ENCODE measurements at places on chromosomes 4 and X. TPM values are rescaled to one million over a fixed set of nuclear protein-coding genes. Genes with fewer than 3 reads are reported as not detected.

- no peak for DNase-seq
Measured at GRCh38 chr4:17875402-17876070, 64.8 kb downstream of the NCAPG start.

GRCh38 chr4:122731676-122732075, 828 bp upstream of the BBS12 start:
- no peak for DNase-seq

Gene HS3ST1
- total RNA-seq: 53.5 TPM

Gene MAGEA2B
- not detected for total RNA-seq

DNA sequence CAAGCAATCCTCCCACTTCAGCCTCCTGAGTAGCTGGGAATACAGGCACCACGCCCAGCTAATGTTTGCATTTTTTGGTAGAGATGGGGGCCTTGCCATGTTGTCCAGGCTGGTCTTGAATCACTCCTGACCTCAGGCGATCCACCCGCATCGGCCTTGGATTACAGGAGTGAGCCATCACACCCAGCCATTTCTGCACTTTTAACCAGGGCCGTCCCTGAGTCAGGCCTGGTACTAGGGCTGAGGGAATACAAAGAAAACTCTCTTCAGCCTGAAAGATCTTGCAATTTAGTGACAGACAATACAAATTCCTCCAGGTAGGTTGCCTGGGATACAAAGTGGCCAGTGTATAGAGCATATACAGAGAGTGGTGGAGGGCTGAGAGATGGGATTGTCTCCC, 65.8 kb downstream of the BCOR start:
- no peak for DNase-seq
